Umbilical cord (tissue), 2 donors: ENCODE measurements at places on chromosomes 5 and 9.

DNA sequence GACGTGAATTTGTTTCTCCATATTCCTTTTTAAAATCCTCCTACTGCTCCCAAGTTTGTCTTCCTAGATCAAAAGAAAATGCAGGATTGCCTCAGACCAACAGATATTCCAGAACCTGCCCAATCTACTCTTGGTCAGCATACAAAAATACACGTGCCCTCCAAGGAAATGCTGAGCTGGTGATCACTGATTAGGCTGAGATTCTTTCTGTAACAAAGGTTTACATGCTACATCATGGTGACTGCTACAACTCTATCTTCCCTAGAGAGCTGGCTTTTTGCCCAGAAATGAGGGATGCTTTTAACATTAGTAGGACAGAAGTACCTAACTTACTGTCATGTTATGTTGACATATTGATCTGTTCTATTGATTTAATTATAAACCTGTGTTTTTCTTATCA is 35.5 kb downstream of the OR2Y1 start:
- DNase-seq: no peak

DNA sequence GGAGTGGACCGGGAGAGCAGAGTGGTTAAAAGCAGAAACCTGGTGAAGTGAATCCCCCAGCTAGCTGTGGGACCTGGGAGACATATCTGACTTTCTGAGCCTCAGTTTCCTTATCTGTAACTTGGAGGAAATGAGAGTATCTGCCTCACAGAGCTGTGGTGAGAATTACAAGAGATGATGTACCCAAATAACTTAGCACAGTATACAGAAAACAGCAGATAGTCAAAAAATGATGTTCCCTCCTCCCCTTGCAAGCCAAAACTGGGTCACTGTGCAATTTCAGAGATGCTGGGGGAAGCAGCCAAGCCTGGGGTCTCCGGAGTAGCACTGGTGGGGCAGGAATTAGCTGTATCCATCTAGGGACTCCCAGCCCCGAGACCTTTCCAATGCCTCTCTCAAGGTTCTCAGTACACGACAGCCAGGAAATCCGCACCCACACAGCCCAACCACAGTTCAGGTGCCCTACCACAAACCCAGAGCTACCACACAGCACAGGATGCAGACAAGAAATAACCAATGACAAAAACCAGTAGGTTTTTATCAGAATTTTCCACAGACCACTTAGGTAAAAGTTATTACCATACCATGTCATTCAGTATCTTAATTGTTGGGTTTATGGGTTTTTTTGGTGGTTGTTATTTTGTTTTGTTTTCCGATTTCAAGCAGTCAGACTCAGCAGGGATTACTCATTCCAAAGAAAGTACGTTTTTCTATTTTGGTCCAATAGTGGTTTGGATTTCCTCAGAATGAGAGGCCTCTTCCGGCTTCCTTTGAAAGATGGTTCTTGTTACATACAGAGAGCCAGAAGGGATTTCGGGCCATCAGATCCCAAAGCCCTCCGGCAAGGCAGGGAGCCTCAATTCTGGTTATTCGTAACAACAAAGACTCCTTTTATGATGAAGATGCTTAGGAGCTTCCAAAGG is 4.9 kb upstream of the HRH2 start:
- peak; percentile 52 for DNase-seq

DNA sequence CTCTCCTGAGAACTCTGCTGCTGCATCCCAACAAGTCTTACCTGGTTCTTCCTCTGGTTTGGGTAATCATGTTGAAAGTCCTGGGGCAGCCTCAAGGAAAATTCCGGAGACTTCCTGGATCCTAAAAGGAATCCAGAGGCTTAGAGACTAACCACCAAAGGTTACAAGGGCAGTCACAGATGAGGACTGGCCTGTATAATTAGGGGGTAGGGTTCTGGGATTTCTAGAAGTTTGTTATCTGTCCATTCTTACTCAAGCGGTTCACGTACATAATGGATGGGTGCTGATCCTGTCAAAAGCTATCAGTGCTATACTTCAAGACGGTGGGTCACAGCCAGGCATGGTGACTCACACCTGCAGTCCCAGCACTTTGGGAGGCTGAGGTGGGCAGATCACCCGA is 51.4 kb upstream of the EPB41L4B start:
- no peak for DNase-seq

DNA sequence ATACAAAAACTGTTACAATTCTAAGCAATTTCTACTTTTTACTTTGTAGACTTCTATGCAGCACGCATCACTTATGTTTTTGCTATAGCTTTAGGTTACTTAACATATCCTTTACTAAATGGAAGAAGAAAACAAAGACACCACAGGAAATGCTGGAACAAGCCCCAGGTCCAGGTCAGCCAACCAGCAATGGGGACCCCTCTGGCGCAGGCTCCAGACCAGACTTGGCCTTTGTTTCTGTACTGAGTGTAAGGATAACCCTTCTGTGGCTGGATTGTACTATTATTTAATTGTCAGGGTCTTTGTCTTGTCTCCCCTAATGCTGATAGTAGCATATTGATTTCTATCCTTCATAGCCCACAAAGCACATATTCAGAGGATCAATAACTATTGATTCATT is 4.2 kb downstream of the SEMA4D start:
- DNase-seq: no peak

DNA sequence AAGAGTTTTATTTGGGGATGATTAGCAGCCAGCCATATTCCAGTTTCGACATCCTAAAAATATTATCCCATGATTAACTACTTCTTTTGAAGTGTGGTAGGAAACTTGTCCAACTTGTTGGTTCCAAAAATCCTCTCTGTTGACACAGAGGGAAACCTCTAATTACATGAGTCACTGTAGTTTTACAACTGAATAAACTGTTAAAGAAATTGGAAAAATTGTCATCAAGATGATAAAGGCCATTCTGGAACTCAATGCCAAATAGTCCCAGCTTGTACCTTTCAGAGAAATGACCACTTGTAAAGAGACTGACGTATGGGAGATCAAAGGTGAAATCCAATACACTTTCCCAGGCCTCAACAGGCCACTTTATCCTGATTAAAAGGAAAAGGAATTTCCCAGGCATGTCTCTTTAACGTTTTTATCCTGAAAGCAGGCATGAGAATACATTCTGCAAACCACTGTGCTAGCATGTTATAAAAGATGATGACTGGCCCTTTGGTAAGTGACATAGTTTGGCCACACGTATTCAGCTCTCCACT is 261.6 kb downstream of the GLIS3 start:
- DNase-seq: peak; percentile 8

GRCh38 chr9:87602933-87603643 is 105.4 kb downstream of the DAPK1 start:
- no peak for DNase-seq
